ENCODE measurements at places on chromosomes 4 and X. TPM values are rescaled to one million over a fixed set of nuclear protein-coding genes. Genes with fewer than 3 reads are reported as not detected.
A peak's percentile ranks its signal among the peaks of the same experiment; 100 is the strongest.

GRCh38 chr4:8739820-8740665 lies 131.6 kb downstream of the HMX1 start:
- DNase-seq, result no peak

DNA sequence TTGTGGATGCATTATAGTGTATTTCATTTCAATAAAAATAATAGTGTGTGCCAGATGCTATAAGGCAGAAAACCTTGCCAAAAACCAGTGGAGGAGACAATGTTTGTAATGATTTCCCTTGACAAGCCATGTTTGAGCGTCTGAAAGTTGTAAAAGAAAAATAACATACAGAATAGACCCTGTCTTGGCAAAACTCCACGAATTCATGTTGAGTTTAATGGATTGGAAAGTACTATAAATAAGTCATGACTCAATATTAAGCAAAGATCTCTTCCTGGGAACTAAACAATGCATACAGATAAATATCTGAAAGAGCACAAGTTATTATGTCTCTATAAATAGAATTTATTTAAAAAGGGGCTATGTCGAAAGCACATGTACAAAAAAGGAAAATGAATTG lies 543.5 kb downstream of the GABRG1 start:
- DNase-seq, result no peak

DNA sequence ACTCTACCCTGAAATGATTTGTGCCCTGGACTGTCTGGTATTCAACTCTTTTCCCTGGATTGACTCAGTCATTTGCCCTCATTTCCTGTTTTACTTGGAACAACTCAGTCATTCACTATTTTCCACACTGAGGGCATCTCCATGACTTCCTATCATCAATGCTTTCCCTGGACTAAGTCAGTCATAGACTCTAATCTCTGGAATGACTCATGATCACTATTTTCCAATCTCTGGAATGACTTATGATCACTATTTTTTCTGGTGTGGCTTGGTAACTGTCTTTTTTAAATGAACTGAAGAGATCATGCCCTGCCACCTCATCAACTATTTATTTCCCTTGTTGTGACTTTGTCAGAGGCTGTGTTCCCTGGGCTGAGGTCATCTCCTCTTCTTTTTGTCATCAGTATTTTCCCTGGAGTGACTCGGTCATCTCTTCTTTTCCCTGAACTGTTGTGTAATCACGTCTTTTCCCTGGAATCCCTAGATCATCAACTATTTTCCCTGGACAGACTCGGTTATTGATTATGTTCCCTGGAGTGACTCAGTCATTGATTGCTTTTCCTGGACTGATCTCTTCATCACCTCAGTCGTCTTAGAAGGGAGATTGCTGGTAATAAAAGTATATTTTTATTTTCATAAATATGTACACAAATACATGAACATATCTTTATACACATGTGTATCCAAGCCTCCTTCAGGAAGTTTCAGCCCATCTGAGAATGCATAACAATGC lies 327.1 kb upstream of the VCX start:
- no peak for DNase-seq

DNA sequence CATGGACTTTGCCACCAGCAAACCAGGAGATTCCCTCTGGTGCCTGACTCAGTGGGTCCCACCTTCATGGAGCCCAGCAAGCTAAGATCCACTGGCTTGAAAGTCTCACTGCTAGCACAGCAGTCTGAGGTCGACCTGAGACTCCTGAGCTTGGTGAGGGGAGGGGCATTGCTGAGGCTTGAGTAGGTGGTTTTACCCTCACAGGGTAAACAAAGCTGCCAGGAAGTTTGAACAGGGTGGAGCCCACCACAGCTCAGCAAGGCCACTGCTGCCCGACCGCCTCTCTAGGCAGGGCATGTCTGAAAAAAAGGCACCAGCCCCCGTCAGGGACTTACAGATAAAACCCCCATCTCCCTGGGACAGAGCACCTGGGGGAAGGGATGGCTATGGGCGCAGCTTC lies 28.1 kb downstream of the FAM9A start:
- DNase-seq, result no peak

DNA sequence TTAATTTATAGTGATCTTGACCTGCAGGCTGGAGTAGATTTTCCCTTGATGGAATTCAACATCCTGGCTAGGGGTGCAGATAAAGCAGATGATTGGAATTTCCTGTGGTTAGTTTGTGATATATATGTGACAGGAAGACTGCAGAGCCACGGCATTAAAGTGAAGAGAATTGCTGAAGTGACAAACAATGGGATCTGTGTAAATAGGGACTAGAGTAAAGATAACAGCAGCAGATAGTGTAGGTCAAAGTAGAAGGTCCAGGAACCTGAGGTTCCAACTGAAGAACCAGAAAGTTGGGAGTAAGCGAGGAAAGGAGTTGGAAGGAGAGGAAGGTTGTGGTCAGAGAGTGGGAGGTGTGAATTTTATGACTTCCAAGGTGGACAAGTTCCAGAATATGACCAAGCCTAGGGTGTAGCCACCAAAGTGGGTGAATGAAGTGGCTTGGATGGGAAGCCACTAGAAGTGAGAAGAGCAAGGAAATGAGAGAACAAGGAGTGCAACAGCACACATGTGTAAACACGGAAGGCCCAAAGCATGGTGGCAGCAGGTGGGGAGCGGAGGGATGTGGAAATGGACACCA lies 325.0 kb downstream of the RAB28 start:
- no peak for DNase-seq

ANXA3 gene
- 194 TPM for total RNA-seq

GRCh38 chrX:53950130-53950733 lies 94.0 kb downstream of the PHF8 start:
- no peak for DNase-seq

DOK7 gene
- total RNA-seq, result not detected

ADAMTS3 gene
- total RNA-seq, result 3.8 TPM

KIAA0232 gene
- total RNA-seq, result 38.4 TPM

GRCh38 chrX:150941580-150941979 lies 41.6 kb upstream of the HMGB3 start:
- no peak for DNase-seq

IBSP gene
- not detected for total RNA-seq

DNA sequence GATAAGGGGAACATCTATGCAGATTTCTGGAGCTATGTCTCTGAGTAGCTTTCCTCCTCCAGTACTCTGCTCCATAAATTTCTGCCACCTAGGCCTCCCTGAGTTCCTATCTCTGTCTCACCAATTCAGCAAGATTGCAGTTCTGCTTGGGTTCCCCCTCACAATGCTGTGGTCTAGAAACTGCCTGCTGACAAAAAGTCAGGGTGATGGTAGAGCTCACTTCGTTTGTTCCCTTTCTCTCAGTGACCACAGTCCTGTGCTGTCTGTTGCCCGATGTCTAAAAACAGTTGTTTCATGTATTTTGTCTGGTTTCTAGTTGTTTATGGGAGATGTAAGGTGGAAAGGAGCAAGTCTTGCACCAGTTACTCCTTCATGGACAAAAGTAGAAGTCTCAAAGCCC lies 41.1 kb downstream of the AMMECR1 start:
- no peak for DNase-seq

TSPAN6 gene
- 134 TPM for total RNA-seq

DNA sequence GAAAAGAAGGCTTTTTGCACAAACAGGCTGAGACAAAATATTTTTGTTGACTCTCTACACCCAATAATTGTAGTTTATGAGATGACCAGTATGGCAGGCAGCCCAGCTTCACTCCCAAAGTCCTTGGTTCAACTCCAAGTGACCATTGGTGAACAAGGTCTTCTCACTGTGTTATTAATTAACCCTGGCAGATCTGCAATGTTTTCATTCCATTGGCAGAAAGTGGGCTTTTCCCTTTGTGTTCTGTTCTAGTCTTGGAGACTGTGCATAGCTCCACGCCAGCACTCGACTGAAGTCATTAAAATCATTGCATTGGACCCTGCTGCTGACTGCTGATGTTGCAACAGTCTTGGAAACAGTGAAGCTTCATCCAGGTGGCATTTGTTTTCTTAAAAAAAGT lies 277.3 kb upstream of the HAND2 start:
- DNase-seq, result no peak

GSX2 gene
- not detected for total RNA-seq

DNA sequence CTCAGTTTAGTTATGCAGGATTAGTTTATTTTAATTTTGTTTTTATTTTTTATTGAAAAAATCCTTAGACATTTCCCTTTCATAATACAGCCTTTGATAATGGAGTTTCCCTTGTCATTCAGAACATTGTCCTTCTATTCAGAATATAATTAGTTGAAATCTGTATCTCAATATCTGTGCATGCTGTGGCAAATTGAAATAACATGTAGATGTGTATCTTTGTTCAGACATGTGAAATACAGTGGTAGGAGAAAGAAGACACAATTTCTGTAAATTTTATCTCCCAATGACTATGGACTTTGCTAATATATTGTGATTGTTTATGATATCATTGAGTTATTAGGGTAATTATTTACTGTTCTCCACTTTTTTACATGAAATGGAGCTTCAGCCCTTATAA lies 353.9 kb downstream of the GRID2 start:
- DNase-seq, result no peak

HMX1 gene
- total RNA-seq, result not detected

DNA sequence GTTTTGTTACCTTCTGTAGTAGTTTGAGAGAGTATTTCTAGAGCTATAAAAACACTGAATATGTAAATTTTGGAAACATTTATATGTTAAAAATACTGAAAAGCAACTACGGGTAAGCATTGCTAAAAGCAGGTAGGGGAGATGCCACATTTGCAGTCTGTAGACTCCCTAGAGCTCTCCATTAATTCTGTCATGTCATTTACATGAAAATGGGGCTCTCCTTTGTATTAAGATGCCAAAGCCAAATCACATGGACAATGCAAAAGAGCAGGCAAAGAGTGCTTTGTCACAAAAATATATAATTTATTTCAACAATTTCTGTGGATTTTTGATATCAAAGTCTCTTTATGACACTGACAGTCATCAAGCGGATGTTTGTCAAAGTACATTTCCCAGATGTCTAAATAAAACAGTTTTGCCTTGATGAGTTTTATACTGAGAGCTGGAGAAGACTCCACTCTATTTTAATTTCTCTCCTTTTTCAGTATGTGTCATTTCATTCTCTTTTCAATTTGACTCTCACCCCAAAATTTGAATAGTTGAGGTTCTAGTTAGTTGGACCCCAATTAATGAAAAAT lies 51.8 kb downstream of the LDB2 start:
- no peak for DNase-seq

GRCh38 chr4:180669680-180670079 lies 1573.5 kb upstream of the TENM3 start:
- DNase-seq, result peak; percentile 12

All from hepatocyte (in vitro differentiated cells).